Stimulated activated CD4-positive, alpha-beta T cell treated with anti-CD3 and anti-CD28 coated beads, Interleukin-1b, Interleukin-23, amount 100 ng/mL, for 24 hours (primary cell): ENCODE measurements at places on chromosomes 5 and 9.

GRCh38 chr5:133361922-133362321 lies 250.4 kb downstream of the FSTL4 start:
- no peak for DNase-seq

DNA sequence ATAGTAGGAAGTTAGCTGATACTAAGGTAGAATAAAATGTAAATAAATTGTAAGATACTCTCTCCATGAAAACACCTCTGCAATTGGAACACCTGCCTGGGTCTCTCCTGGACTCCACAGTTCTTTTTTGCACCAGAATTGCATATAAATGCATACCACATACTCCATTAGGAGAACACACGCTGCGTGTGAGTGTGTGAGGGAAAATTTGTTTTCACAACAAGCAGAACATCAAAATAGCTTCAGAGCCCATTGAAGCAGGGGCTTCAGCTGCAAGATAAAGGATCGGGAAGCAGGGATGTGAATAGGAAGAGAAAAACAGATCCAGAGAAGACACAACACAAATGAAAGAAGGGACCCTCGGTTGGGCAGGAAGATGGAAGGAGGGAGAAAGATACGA lies 389.8 kb upstream of the BRINP1 start:
- no peak for DNase-seq

DNA sequence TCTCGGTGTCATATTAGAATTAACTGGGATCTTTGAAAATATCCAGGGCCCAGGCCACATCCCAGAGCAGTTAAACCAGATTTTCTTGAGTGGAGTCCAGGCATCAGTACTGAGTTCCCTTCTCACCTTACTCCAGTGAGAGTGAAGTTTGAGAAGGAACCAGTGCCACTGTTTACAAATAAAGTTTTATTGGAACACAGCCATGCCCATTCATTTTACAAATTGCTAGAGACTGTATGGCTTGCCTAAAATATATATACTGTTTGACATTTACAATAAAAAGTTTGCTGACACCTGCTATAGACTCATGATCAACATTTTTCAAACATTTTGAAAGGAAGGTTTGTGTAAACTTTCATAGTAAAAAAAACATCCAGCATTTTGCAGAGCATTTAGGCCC lies 63.7 kb upstream of the DMRT3 start:
- DNase-seq = no peak

DNA sequence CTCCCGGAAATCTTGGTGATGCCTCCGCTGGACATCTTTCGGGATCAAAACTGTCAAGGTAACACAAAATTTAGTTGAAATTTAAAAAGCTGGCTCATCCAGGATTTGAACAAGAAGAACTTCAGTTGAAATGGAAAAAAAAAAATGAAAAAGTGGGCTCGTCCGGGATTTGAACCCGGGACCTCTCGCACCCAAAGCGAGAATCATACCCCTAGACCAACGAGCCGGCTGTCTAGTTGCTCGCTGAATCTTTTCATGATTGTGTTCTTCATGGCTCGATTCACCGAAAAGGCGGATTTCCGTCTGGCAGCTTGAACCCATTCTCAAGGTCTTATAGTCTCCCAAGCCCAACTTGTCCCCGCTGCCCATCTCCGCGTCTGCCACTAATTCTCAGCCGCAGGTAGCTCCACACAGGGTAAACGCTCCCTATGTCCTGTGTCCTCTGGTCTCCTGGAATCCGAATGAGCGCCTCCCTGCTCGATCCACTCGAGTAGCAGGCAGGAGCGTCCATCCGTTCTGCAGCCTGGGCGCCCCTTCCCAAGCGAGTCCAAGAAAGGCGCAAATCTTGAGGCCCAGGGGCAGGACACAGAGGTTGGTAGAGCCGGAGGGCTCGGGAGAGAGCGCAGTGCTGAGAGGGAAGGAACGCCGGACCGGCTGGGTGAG lies 16.2 kb downstream of the TRIM7 start:
- peak; percentile 70 for DNase-seq

GRCh38 chr9:127058011-127058644 lies 64.3 kb downstream of the ANGPTL2 start:
- no peak for DNase-seq

DNA sequence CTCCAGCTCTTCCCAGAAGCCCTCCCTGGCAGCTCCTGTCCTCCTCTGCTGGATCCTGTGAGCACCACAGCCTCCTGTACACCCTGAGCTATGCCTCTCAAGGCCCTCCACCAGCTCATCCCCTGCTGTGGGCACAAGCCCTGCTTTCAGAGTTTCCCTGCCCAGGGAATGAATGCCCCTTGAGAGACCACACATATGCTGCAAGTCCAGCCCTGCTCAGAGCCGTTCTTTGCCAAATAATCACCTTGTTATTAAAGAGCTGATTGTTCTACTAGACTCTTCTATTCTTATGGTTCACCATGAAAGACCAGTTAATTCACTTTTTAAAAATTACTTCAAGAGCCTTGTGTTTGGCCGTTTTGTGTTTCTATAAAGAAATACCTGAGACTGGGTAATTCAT lies 121.5 kb downstream of the MVB12B start:
- DNase-seq = no peak
